GOT3 (cell line): ENCODE measurements at places on chromosomes 6 and 20.
A peak's percentile ranks its signal among the peaks of the same experiment; 100 is the strongest.

- DNase-seq, result no peak
These were observed 13.9 kb downstream of the MCM9 start for GRCh38 chr6:118921084-118921483.

- no peak for DNase-seq
These were observed 48.5 kb downstream of the KIF13A start for GRCh38 chr6:17938901-17939300.

DNA sequence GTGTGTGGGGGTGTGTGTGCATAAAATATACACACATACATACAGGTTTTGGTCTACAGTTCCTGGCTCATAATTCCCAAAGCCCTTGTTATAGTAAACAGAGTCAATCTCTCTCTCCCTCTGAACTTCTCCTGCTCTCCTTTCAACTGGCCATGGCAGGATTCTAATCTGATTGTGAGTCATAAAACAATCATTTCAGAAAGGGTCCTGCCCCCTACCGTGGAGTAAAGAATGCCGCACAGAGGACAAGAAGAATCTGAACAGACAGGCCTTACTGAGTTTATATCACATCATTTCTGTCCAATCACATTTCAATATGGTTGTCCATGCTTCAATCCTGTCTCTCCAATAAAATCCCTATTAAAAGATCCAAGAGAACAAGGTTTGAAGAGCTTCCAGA, 416.9 kb downstream of the FRK start:
- DNase-seq, result no peak

GRCh38 chr6:20755631-20756030, 221.4 kb downstream of the CDKAL1 start:
- no peak for DNase-seq

- no peak for DNase-seq
These were observed 16.3 kb upstream of the FAM8A1 start for GRCh38 chr6:17583811-17584210.

GRCh38 chr6:151900256-151900655, 92.8 kb downstream of the ESR1 start:
- no peak for DNase-seq

DNA sequence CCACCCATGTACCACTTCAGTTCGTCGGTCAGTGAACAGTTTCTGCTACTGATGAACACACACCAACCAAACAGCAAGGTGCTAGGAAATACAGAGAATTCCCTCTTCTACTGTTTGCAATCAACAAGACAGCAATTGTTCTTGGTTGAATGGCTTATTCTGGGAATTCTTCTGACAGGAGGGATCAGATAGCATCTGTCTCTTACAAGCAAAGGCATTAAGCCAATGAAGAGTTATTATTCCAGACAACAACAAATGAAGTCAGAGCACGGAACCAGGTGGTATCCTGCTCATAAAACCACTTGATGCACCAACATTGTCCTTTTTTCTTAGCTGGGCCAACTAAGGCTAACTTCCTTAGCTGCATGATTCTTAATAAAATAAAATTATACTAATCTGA, 37.8 kb downstream of the PTPRK start:
- no peak for DNase-seq

DNA sequence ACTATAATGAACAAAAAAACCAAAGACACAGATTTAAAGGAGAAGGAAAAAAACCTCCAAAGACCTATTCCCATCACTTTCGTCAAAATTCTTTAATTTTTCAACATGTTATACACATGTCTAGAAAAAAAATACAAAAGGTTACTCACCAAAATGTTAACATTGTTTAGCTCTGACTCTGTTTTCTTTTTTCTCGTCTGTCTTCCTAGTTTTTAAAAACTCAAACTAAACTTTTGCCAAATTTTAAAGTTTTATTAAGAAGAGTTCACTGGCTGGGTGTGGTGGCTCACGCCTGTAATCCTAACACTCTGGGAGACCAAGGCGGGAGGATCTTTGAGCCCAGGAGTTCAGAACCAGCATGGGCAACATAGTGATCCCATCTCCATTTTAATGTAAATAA, 10.8 kb downstream of the MCUR1 start:
- no peak for DNase-seq

DNA sequence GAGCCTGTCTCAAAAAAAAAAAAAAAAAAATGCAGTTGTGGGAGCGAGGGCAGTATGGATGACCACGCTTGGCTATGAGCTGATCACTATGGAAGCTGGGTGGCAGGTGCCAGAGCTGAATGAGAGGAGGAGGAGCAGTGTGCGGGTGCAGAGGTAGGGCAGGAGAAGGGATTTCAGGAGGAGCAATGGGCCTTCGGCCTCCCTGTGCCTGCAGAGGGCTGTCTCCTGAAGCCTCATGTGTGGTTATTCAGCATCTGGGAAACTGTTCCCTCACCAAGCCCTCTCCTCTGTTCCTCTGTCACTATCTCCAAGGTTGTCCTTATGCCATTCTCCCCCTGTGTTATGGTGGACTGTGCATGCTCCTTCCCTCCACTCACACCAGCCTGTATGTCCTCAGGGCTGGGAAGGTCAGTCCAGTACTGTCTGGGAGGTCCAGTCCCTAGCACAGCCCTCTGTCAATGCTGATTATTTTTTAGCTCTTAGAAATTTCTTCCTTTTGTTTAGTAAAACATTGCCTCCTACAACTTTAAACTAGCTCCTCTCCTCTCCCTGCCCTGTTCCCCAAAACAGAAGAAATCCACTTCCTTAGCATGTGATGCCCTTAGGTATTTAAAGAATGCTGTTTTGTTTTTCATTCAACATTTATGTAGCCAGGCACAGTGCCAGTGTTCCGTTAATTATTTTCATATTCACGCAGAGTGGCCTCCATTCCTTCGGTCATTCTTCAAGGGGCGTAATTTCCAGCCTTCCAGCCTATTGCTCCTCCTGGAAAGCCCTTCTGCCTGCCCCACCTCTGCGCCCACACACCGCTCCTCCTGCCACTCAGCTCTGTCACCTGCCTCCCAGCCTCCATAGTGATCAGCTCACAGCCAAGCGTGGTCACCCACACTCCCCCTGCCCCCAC, 48.9 kb downstream of the CNBD2 start:
- DNase-seq, result no peak

GRCh38 chr6:140070846-140071473, 696.5 kb upstream of the CITED2 start:
- DNase-seq, result no peak

DNA sequence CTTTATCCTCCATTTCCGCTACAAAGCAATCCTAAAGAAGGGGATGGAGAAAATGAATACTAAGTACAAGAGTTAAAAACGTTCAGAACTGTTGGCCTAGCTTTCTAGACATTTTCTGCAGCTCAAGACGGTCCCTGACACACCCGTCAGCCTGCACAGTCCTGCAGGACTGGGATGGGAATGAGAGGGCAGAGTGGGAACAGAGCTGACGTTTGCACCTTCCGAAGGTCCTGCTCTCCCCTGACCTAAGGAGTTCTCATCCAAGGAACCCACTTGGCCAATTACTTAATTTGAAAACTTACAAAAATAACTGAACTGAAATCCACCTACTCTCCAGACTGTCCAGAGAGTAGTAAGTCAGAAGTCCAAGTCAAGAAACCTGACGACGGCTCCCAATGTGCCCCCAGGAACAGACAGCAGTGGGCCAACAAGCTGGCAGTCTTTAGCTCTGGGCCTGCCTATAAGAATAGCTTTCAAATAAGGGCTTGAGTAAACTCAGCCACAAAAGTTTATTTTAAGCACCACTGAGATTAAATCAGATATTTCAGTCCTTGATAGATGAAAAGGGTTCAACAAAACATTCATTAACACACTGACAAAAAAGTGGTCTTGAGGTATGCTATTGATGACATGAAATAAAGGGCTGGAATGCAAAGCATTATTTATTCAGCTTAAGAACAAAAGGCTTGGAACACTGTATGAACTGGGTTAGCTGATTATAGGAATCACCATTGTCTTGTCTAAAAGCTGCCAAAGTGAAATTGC, 76.8 kb downstream of the CNKSR3 start:
- DNase-seq, result no peak

DNA sequence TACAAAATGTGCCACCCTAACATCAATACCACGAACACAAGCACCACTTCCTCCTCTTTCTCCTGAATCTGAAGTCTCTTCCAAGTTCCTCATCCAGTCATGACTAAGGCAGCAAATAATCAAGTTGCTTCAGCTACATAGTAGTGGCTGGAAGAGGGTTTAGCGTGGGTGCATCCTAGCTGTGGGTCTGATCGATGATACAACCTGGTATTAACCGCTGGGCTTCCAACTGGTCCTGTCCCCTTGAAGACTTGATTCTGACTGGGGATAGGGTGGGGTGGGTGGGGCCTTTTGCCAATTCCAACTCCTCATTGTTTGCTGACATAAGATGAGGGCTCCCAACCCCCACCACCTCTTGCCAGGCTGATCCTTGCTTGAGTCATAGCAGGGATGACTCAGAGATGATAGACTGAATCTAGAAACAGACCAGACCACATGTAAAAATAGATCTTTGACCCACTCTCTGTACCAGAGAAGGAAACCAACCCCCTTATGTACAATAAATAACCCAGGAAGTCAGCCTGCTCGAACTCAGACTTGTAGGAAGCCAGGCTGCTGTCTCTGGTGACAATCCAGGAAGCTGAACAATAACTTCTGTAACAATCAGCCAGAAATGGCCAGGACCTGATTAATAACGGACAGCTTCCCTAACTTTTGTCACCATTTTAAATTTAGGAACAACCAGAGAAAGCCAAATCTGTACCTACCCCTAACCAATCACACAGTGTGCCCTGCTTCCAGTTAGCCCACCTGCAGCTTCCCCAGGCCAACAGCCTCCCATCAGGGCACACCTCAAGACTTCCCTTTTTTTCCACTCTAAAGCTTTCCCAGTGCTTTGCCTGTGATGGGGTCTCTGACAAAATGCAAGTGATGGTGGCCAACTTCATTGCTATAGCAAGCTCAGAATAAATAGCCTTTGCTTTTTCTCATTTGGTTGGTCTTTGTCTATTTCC, 68.9 kb upstream of the FAM184A start:
- peak; percentile 70 for DNase-seq

GRCh38 chr6:116278854-116279231, 887 bp downstream of the TSPYL1 start:
- DNase-seq, result no peak

GRCh38 chr6:69848552-69848951, 17.8 kb upstream of the COL19A1 start:
- DNase-seq, result no peak

DNA sequence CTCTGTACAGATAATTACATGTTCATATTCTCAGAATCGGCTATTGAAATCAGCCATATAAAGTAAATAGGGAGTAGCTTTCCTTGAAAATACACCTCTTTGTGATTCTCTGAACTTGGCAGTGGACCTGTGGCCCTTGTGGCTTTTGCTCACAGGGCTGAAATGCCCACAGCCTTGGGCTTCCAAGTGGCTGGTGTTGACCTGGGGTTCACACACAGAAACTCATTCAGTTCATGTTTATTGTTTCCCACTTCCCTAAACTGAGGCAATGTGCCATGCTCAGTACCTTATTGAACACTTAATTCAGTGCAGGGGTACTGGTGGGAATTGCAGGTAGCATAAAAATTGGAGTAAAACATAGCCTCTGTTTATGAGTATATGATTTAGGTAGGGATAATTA, 19.1 kb upstream of the TULP4 start:
- no peak for DNase-seq

GRCh38 chr6:7136859-7137334, 29.1 kb downstream of the RREB1 start:
- DNase-seq, result no peak

DNA sequence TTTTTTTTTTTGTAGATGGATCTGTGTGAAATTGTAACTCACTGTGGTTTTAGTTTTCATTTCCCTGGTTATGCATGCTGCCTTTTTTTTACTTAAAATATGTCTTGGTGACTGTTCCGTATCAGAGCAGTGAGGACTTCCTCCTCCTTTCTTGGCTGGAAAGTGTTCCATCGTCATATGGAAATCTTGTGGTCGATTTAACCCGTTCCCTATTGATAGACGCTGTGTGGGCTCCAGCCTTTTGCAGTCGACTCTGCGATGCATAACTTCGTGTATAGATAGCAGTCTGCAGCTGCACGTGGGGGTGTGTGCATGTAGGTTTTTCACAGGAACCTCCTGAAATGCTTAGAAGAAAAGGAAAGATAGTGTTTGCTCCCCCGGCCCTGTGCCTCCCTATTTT, 28.1 kb upstream of the PNPLA1 start:
- no peak for DNase-seq

DNA sequence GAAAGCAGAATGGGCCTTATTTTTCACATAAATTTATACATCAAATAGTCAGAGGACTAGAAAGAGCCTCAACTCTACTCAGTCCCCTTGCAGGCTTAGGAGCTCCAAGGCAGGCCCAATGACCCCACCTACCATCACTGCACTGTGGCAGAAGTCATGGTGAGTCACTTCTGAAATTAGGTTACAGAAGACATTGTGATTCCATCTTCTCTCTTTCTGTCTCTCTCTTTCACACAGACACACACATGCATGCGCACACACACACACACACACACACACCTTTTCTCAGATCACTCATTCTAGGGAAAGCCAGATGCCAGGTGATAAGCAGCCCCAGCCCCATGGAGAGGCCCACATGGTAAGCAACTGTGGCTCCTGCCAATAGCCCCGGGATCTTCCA, 103.8 kb downstream of the C6orf118 start:
- DNase-seq, result no peak

DNA sequence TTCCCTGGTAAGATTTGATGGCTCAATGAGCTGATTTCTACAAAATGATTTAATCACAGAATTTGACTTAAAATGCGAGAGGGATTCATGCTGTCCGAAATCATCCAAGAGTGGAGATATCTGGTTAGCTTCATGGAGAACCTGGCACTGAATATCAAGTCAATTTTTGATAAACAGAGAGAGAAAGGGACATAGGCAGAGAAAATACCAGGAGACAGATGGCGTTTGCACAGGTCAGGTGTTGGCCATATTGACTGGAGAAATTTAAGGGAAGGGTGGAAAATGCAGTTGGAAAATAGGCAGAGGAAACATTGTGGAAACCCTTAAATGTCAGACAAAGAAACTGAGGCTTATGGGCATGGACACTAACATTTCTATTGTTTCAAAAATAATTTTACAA, 47.0 kb downstream of the BCAS1 start:
- no peak for DNase-seq
